Smooth muscle cell of trachea (primary cell): ENCODE measurements at places on chromosomes 7 and 10. TPM values are rescaled to one million over a fixed set of nuclear protein-coding genes. Genes with fewer than 3 reads are reported as not detected.

The C10orf62 gene
- total RNA-seq, result 0.15 TPM in 1 of 2 replicates, not detected in the other

The SPDYE6 gene
- 0.15 and 0.17 TPM in 2 replicates for total RNA-seq

The TRIM50 gene
- not detected in 2 replicates for total RNA-seq

The SMIM30 gene
- 50.8 and 98.2 TPM in 2 replicates for total RNA-seq

The SPDYE17 gene
- not detected in 2 replicates for total RNA-seq

The RAB19 gene
- total RNA-seq, result not detected in 2 replicates

The CALY gene
- 0.33 TPM in 1 of 2 replicates, not detected in the other for total RNA-seq

The WDR86 gene
- 3.8 TPM in 1 of 2 replicates, not detected in the other for total RNA-seq

The EXOC6 gene
- 12.2 and 15.9 TPM in 2 replicates for total RNA-seq

The REPIN1 gene
- total RNA-seq, result 43.1 and 59.9 TPM in 2 replicates

The COL13A1 gene
- 17.2 and 21.5 TPM in 2 replicates for total RNA-seq

The SERPINE1 gene
- total RNA-seq, result 123 and 260 TPM in 2 replicates

The ACTL6B gene
- not detected in 2 replicates for total RNA-seq

The GIMAP4 gene
- total RNA-seq, result 2.0 TPM in 1 of 2 replicates, not detected in the other

The EGR2 gene
- 0.15 and 0.33 TPM in 2 replicates for total RNA-seq

The ECD gene
- total RNA-seq, result 27.1 and 31.6 TPM in 2 replicates

The SYT15 gene
- total RNA-seq, result under 0.01 and 0.15 TPM in 2 replicates

The HYAL4 gene
- total RNA-seq, result 0.17 and 0.44 TPM in 2 replicates

The FZD8 gene
- total RNA-seq, result 1.6 and 3.5 TPM in 2 replicates

The NRBF2 gene
- 42.8 and 49.0 TPM in 2 replicates for total RNA-seq

The SSC4D gene
- total RNA-seq, result 0.33 and 0.73 TPM in 2 replicates

The COPG2 gene
- total RNA-seq, result 35.8 and 38.5 TPM in 2 replicates

The SPDYE16 gene
- total RNA-seq, result 0.33 and 0.44 TPM in 2 replicates

The KCP gene
- total RNA-seq, result under 0.01 and 0.66 TPM in 2 replicates

The GNB2 gene
- 113 and 118 TPM in 2 replicates for total RNA-seq

The ERCC6 gene
- total RNA-seq, result 13.5 and 14.4 TPM in 2 replicates

The GRB10 gene
- 31.9 and 45.5 TPM in 2 replicates for total RNA-seq

The GUSB gene
- 23.5 and 28.7 TPM in 2 replicates for total RNA-seq

The EN2 gene
- not detected in 2 replicates for total RNA-seq

The ANKRD30A gene
- not detected in 2 replicates for total RNA-seq

The AKR1D1 gene
- not detected in 2 replicates for total RNA-seq

The PDZD7 gene
- total RNA-seq, result 1.6 and 2.5 TPM in 2 replicates

The TIMM23B gene
- 14.9 and 17.6 TPM in 2 replicates for total RNA-seq

The CNNM1 gene
- 0.15 and 0.33 TPM in 2 replicates for total RNA-seq

The HMX3 gene
- total RNA-seq, result not detected in 2 replicates

The VSTM2A gene
- total RNA-seq, result not detected in 2 replicates

The ARPC1A gene
- 298 and 410 TPM in 2 replicates for total RNA-seq

The ANKRD7 gene
- total RNA-seq, result 1.7 and 3.8 TPM in 2 replicates

The FAM25A gene
- not detected in 2 replicates for total RNA-seq

The SPDYE9 gene
- under 0.01 TPM in 1 of 2 replicates, not detected in the other for total RNA-seq
